ENCODE measurements at places on chromosomes 5 and 9. TPM values are rescaled to one million over a fixed set of nuclear protein-coding genes. Genes with fewer than 3 reads are reported as not detected.

PHF24 gene
- not detected for total RNA-seq

CNTNAP3B gene
- not detected for total RNA-seq

PAPPA gene
- 0.37 TPM for total RNA-seq

IL3 gene
- total RNA-seq: not detected

MAP1B gene
- 0.05 TPM for total RNA-seq

ACER2 gene
- 1.8 TPM for total RNA-seq

FAM221B gene
- total RNA-seq: not detected

Data from T-helper 17 cell (primary cell).